ENCODE measurements at places on chromosomes 5 and 9.
A peak's percentile ranks its signal among the peaks of the same experiment; 100 is the strongest.

DNA sequence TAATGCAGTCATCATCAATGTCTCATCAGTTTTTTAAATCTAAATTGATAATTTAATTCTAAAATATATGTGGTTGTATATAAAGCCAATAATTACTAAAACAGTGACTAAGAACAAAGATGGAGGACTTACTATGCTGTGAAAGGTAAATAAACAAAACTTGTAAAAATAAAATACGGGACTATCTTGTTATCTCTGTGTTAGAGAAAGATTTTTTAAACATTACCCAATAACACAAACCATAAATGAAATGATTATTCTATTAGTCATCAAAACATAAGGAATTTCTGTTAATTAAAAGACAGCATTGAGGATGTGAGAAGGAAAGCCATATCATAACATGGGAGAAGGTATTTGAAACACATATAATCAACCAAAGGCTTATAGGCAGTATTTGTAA lies 226.2 kb upstream of the SMC2 start:
- no peak for DNase-seq

GRCh38 chr9:86945728-86946200 lies 1.5 kb downstream of the GAS1 start:
- DNase-seq, result peak; percentile 61

GRCh38 chr9:82090046-82090445 lies 101.5 kb downstream of the SPATA31D1 start:
- no peak for DNase-seq

DNA sequence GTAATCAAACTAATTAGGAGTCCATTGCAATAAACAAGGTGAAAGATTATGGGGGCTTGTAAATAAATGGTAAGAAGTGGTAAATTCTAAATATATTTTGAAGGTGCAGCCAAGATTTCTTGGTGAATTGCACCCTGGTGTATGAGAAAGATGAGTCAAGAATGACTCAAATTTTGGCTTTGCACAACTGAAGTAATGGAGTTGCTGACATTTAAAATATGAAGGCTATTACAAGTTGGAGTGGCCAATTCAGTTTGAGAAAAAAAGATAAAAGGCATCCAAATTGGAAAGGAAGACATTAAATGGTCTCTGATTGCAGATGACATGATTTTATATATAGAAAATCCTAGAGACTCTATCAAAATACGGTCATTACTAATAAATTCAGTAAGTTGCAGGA lies 2330.6 kb downstream of the MAT2B start:
- DNase-seq, result no peak

DNA sequence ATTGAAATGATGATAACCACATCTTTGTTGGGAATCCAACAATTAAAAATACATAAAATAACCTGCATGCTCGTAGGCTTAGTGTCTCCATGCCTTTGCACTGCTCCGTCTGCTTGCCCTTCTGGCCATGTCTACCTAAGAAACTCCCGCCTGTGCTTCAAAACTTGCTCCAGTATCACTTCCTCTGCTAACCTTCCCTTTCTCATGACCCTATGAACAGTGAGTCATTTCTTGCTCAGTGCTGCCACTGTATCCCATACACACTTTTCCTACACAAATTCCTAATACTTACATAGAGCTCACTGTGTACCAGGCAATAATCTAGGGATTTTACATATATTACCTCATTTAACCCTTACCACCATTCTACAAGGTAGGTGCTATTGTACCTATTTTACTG lies 33.5 kb downstream of the TMEM245 start:
- DNase-seq, result no peak
